Retina (tissue), 1 donor: ENCODE measurements at places on chromosomes 4 and X.

GRCh38 chr4:76053730-76054129 is 17.9 kb upstream of the CXCL11 start:
- DNase-seq = peak; percentile 34

DNA sequence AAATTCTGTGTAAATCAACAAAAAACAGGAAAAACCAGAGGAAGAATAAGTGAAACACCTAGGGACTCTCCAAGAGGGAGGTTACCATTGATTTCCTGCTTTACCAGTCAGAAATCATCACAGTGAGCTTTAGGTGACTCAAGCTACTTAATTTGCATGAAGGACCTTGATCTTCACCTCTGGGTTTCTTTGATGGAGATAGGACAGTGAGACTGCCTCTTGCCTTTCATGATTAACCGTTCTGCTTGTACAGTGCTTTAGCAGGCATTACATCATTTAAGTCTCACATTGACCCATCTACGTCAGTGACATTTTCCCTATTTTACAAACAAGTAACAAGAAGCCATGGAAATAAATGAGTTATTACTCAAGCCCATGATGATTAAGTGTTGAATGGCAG is 3.4 kb upstream of the GK start:
- DNase-seq = no peak

DNA sequence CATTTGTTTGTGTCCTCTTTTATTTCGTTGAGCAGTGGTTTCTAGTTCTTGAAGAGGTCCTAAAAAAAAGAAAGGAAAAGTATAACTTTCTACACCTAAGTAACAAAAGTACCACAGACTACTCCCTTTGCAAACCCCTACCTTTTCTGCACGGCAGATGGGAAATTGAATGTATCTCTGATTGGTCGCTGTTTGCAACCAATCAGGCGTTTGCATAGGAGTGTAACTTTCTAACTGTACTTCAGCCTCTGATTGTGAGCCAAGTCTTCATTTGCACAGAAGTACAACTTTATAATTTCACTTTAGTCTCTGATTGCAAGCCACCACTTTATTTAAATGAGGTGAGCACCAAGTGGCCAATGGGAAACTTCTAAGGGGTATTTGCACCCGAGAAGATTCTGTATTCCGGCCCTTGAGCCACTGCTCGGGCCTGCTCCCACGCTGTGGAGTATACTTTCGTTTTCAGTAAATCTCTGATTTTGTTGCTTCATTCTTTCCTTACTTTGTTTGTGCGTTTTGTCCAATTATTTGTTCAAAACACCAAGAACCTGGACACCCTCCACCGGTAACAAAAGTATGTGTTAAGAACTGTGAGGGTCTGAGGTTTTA is 40.3 kb upstream of the FHL1 start:
- no peak for DNase-seq

DNA sequence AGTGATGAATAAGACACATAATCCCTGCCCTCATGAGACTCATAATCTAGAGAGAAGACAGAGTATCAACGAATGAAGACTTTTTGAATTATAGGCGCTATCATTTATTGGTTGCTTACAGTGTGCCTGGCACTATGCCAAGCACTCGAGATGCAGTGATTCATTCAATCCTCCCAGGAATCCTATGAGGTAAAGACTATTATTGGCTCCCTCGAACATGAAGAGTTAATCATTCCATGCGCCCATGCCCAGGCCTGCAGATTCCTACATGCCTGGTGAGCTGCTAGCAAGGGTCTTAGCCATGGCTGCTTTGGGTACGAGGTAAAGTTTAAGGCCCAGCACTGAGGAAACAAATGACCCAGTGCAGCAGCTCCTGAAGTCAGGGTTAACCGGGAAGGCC is 47.0 kb downstream of the TEX13B start:
- no peak for DNase-seq

DNA sequence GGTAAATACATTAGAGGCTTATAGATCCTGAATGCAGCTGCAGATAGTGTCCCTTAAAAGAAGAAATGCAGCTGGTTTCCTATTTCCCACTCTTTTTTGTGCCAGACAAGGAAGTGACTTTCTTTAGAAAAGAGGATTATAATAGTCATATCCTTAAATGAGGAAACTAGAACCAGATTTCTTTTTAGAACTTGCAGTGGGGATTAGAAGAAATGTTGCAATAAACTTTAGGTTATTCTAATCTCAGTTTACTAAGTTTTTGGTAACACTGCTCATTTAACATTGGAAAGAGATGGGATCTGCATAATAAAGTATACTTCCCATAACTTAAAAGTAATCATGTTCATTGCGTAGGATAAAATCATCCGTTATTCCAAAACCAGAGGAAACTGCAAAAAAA is 101.9 kb downstream of the SLIT2 start:
- DNase-seq = no peak

DNA sequence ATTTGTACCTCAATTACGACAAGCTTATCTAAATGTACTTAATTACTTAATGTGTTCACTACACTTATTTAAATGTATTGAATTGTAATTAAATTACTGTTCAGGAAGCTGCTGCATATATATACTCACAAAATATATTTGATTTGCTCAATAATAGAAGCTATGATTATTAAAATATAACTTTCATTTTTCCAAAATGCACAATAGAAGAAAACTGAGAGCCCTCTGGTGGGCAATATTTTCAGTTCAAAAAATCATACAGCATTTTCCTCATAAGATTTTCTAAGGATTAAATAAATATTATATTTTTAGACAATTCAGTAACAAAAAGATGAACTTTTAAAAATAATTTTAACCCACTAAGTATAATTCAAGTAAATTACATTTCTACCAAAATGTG is 217.3 kb downstream of the DKK2 start:
- DNase-seq = no peak

DNA sequence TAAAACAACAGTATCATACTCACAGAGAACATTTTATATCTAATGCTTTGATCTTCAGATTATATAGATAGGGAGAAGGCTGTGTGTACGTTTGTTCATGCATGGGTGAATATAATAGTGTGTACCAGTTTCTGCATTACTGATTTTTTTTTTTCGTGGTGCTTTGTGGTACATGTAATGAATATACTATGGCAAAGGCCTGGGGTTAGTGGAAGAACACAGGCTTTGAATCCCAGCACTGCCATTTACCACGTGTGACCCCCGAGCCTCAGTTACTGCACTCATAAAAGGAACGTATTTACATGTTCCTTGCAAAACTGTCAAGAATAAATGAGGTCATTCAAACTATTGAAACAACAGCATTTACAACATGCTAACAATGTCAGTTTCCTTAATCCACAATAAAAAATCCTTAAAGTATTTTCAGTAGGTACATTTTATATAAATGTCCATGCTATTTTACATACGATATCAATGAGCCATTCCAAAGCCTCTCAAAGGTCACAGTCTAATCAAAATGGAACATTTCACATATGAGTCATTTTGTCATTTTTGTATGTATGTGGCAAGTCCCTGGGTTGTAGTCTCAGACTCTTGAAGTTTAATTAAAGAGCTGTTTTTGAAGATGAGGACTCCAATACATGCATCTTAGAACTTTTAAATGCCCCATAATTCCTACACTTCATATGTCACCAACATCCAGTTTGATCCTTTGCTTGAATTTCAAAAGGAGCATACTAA is 242.8 kb downstream of the PPP3CA start:
- DNase-seq = no peak

DNA sequence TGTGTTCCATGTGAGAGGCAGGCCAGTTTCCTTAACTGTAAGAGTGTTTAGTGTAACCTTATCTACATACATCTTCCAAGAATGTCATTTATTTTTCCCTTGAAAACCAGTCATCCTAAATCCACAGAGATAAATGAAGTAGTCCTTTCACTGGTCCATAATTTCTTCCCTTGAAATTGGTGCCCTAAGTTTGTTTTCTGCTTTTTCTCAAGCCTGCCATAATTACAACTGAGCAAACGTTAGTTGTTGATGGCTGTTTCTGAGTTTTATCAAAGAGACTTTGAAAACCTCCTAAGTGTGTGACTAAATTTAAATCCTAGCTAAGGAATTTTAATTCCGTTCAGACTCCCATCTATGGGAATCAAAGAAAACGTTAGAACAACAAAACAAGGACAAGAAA is 3.6 kb upstream of the TDO2 start:
- no peak for DNase-seq

GRCh38 chr4:38565271-38566199 is 98.5 kb upstream of the KLF3 start:
- DNase-seq = no peak

DNA sequence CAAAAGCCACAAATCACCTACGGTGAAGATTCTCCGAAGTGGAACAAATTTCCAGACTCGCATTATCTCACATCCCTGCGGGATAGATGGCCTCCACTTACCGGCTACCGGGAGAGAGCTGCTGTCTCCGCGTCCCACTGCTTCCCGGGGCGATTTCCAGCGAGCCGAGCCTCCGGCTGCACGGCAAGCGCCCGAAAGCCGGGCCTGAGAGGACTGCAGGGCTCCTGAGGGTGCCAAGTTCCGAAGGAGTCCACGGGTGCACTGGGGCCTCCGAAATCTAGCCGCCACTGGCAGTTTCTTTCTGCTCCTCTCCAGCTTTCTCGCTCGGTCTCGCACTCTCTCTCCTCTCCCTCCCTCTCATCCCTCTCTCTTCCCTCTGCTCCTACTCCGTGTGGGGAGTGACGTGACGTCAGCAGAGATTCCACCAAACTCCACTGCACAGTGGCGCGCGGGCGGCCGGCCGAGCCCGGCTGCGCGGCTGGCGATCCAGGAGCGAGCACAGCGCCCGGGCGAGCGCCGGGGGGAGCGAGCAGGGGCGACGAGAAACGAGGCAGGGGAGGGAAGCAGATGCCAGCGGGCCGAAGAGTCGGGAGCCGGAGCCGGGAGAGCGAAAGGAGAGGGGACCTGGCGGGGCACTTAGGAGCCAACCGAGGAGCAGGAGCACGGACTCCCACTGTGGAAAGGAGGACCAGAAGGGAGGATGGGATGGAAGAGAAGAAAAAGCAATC is 14.0 kb upstream of the PITX2 start:
- DNase-seq = peak; percentile 81

GRCh38 chrX:122625239-122625638 is 558.8 kb upstream of the GRIA3 start:
- no peak for DNase-seq

DNA sequence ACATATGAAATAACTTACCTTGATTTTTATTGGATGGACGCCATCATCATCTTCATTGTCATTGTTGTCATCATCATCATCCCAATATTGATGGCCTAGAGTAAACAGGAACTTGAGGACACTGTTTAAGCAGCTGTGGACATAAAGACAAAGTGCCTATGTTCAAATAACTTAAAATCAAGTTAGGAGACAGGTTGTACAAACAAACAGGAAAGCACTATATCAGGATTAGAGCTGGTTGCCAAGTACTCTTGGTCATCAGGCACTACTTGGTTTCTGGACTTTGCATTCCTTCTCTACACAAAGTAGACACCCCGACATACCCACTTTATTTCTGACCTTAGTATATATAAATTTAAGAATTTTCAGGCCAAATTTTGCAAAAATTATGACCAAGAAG is 608.6 kb downstream of the KLHL13 start:
- no peak for DNase-seq

DNA sequence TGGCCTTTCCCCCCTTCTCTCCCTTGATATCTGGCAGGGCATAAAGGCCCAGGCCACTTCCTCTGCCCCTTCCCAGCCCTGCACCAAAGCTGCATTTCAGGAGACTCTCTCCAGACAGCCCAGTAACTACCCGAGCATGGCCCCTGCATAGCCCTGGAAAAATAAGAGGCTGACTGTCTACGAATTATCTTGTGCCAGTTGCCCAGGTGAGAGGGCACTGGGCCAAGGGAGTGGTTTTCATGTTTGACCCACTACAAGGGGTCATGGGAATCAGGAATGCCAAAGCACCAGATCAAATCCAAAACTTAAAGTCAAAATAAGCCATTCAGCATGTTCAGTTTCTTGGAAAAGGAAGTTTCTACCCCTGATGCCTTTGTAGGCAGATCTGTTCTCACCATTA is 183.8 kb downstream of the AR start:
- no peak for DNase-seq

- no peak for DNase-seq
Observed at GRCh38 chrX:17521871-17522693, 147.1 kb downstream of the NHS start.

GRCh38 chrX:101206471-101206870 is 13.1 kb upstream of the DRP2 start:
- no peak for DNase-seq

DNA sequence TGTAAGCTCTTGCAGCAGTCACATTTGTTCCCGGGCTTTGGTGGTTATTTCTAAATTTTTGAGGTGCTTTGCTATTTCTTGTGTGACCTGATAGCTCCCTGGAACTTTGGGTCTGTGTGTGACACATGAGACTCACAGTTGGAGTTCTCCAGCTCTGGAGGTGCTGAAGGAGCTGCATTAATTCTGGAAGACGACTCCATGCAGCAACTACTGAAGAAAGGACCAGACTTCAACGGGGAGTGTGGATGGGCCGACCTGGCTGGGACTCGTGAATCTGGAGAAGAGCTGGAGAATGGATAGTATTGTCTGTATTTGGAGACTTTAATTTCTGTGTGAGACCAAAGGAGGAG is 1.5 kb downstream of the MRFAP1 start:
- DNase-seq = no peak

GRCh38 chr4:52657292-52657617 is 1.8 kb downstream of the USP46 start:
- DNase-seq = no peak

DNA sequence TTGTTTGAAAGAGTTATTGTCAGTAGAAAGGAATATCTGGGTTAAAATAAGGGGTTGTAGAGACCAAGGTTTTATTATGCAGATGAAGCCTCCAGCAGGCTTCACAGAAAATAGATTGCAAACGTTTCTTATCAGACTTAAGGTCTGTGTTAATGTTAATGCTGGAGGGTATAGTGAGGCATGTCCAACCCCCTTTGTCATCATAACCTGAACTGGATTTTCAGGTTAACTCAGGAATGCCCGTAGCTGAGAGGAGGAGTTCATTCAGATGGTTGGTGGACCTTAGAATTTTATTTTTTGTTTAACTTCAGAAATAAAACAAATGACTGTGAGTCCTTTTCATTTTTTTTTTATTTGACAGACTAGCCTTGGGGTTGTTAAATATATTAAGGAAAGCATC is 354.1 kb downstream of the GPM6A start:
- DNase-seq = no peak

GRCh38 chrX:115709039-115709438 is 148.1 kb downstream of the PLS3 start:
- no peak for DNase-seq

- no peak for DNase-seq
Observed at GRCh38 chrX:100381619-100382018, 28.5 kb downstream of the PCDH19 start.
